CD4-positive, alpha-beta T cell treated with Interleukin-2 at 100 ng/mL for 4 hours (primary cell): ENCODE measurements at places on chromosomes 5 and 9.

- DNase-seq = no peak
Observed at GRCh38 chr9:116187570-116188170, 34.1 kb downstream of the PAPPA start.

GRCh38 chr5:139634541-139634940 is 13.6 kb upstream of the CXXC5 start:
- DNase-seq = no peak

- no peak for DNase-seq
Observed at GRCh38 chr9:125432715-125433385, 171.2 kb downstream of the GAPVD1 start.

DNA sequence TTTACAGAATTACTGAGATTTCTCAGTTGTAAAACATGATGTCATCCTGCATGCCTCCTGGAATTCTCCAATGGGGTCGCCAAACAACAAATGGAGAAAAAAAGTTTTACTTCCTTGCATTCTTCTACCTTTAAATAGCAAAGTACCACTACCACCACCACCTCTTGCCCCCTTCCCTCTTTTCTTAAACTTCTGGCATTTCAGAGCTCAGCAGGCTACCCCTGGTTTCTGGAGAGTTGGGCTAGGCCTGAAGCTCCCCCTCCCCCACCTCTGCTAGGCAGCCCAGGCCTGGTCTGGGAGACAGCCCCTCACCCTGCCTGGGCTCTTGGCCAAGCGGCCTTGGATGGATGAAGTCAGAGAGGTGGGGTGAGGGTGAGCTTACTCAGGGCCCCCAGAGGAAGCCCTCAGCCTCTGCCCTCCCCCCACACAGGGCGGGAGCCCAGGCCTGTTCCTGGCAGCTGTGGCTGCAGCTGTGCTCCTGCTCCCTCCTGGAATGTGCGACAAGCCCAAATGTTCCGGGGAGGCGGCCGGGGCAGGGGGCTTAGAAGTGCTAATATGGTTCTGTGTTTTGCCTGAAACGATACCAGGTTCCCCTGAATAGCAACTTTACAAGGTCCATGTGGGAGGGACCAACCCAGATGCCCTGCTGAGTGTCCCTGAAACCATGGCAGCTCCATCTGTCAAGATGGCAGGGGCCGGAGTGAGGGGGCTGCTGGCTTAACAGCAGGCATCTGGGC is 6.0 kb upstream of the CCIN start:
- no peak for DNase-seq

DNA sequence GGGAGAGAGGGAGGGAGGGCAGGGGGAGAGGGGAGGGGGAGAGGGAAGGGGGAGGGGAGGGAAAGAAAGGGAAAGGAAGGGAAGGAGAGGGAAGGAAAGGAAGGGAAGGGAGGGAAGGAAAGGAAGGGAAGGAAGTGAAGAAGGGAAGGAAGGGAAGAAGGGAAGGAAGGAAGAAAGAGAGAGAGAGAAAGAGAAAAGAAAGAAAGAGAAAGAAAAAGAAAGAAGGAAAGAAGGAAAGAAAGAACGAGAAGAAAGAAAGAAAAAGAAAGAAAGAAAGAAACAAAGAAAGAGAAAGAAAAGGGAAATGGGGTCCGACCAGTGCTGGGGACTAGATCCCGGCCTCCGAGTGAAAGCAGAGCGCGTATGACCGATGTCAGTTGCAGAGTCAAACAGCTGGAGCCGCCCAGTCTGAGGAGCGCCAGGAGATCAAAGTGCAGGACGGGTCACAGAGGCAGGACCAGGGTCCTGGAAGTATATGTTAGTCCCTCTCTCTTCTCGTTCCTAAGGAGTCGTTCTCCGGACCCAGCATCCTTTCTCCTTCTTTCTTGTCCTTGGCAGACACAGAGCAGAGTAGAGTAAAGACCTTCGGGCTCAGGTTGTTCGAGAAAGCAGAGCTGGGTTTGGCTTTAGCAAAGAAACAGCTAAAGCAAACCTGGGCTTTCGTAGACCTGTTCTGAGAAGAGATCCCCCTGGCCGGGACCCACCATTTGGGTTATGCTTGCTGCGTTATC is 305.4 kb upstream of the MSX2 start:
- DNase-seq = no peak

- no peak for DNase-seq
Observed at GRCh38 chr5:65954200-65954599, 27.8 kb downstream of the ERBIN start.

DNA sequence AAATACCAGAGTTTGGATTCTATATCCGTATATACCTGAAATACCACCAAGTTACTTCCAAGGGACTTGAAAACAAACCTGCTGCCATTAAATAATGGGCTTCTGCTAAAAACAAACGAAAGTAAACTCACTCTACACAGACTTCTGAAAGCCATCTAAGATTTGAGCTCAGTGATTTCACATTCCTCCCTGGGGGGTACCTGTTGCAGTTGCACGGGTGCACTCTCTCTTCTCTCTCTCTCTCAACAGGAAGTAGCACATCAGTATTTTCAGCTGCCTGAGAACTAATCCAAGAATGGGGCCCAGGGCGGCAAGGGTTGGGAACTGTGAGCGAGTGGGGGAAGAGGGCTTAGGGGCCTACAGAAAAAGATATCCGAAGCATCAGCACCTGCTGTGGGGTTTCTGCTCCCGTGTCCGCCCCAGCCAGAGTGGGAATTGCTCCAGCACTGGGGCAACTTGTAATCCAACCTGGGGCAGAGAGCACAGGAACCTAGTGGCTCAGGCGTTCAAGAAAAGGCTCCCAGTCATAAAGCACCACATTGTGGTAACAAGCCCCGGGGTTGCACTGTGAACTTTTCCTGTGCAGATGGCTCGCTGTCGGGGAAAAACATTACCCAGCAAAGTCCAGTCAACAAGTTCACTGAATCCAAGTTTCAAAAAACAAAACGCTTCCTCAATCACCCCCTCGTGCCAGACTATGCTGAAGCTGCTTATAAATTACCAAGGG is 99.8 kb downstream of the EFNA5 start:
- DNase-seq = peak; percentile 32

DNA sequence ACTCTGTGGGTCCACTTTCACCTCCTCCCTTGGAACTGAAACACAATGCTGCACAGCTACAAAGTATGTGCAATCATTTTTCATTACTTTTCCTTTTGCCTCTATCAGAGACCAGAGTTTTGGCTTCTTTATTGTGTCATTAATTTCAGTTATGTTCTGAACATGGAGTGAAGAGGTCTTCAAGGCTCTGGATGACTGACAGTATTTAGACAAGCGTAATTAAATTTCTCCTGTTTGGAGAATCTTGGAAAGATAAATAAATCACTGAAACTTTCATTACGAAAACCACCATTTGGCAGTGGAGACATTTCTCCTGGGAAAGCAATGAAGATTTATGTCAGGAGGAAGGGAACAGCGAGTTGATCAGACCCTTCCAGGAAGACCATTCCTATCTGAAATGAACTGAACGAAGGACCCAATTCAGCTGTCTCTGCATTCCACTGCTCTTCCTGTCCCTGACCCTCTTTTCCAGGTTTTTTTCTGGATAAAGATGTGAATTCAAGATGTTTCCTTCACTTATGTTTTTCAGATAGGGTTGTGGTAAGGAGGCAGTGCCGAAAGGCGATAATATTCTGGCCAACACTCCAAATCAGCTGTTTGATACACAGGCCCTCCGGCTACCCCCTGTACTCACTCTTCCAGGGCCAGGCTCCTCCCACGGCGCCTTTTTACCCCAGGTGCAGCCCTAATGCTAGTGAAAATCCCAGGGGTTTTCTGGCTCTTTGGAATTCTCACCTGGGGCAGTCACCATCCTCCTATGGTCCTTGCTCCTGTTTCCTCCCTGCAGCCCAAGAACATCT is 77.2 kb upstream of the OSMR start:
- DNase-seq = no peak

DNA sequence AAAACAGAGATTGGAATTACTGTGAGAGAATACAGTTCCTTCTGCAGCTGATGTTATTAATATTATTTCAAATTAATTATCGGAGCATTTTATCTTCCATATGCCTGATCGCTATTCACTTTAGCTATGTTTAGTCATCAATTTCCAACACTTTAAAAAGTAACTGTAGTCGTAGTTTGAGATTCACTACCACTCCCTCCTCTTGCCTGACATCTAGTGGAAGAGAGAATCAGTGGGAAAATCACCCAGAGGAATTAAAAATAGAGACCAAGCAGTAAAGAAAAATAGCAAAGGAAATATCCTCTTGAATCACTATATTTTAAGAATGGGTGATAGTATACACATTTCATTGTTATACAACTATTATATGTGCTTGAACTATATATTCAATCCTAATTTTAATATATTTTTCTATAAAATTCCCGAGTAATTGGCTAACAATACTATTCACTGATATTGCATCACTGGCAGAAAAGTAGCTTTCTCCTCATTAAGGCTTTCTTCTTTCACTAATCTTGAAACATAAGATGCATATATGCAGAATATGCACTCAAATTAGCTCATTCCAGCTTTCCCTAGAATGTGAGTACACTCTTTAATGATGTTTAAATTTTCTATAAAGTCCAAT is 708.7 kb downstream of the CDH9 start:
- no peak for DNase-seq

- DNase-seq = no peak
Observed at GRCh38 chr5:66849803-66850202, 253.6 kb downstream of the MAST4 start.

DNA sequence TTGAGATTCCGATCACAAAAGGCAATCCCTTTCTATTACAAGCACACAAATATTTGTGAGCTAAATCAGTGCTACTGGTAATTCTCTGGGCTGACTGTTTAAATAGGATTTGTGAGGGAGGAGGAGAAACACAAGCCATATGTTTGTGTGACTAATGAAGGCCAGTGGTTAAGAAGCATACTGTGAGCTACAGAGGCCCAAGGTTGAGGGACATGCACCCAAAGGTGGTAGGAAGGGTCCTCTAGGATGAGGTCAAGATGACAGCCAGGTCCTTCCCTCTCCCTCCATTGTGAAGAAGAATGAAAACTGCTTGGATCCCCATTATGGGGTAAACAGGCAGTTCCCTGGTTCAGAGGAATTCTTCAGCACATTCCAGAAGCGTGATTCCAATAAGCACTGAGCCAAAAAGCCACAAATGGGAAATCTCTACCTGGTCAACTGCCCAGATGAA is 83.9 kb downstream of the SPOCK1 start:
- no peak for DNase-seq

GRCh38 chr9:18544456-18544855 is 70.5 kb downstream of the ADAMTSL1 start:
- no peak for DNase-seq

- no peak for DNase-seq
Observed at GRCh38 chr9:77063645-77064285, 44.3 kb downstream of the FOXB2 start.

DNA sequence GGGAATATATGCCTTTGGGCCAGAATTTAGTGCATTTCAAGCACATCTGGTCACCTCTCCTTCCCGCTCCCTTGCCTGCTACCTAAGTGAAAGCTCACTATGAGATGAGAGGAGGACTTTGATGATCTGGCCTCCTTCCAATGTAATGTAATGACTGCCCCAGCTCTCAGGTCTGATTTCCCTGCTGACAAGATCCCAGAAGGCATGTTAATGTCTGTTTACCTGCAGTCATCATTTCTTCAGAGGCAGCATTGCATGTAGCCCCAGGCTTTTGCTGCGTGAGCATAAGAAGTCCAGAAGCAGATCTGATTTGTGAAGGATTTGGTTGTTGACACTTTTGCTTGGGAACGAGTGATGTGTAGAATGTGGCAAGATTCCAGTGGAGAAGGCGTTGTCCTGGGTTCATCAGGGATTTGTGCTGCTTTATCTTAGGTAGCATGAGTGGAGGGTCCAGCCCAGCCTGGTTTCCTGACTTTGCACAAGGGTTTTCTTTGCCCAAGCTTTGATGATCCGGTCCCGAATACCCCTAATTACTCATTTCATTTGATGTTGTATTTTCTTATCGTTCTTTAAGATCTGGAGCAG is 192.7 kb downstream of the GOLPH3 start:
- DNase-seq = no peak

- DNase-seq = peak; percentile 88
Observed at GRCh38 chr5:141605523-141606277, 13.1 kb downstream of the DIAPH1 start.

GRCh38 chr9:18791074-18791473 is 241.9 kb downstream of the SAXO1 start:
- no peak for DNase-seq

GRCh38 chr9:93143830-93144530 is 9.9 kb upstream of the NINJ1 start:
- DNase-seq = peak; percentile 65

- DNase-seq = peak; percentile 83
Observed at GRCh38 chr5:132456296-132456986, 34.1 kb downstream of the IRF1 start.

GRCh38 chr9:99873531-99873930 is 32.9 kb upstream of the STX17 start:
- no peak for DNase-seq

GRCh38 chr5:87411973-87412629 is 629 bp downstream of the CCNH start:
- peak; percentile 33 for DNase-seq

- DNase-seq = no peak
Observed at GRCh38 chr9:17059465-17059864, 75.4 kb upstream of the CNTLN start.

DNA sequence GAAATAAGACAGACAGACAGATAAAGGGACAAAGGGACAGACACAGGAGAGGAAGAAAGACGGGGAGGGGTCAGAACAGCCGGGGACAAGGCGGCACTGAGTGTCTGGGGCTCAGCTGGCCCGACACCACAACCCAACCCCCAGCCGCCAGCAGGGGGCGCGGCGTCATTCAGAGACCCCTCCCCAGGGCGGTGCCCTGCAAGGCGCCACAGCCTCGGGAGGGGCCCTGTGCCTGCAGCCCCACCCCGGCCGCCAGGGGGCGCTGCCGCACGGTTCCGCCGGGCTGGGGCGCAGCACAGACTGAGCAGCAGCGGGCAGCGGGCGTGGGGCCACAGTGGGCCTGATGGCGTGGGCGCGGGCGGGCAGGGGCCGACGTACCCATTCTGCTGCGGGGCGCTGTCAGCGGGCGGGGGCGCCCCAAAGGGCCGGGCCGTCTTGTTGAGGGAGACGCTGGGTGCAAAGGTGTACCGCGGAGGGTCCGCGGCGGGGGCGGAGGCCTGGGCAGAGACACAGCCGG is 5.9 kb downstream of the PDLIM7 start:
- DNase-seq = no peak

DNA sequence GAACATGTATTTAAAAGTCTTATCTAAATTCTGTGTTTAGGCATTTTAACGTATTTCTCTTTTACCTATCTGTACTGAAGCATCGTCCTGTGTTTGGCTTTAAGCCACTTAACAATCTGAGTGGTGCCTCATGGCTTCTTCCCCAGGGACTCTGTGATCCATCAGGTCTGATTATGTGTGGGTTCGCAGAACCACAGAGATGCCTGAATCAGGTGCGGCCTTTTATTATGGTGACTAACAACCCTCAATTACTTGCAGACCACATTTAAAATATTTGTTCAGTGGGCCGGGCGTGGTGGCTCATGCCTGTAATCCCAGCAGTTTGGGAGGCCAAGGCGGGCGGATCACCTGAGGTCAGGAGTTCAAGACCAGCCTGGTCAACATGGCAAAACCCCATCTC is 39.6 kb upstream of the SAP30L start:
- DNase-seq = no peak

DNA sequence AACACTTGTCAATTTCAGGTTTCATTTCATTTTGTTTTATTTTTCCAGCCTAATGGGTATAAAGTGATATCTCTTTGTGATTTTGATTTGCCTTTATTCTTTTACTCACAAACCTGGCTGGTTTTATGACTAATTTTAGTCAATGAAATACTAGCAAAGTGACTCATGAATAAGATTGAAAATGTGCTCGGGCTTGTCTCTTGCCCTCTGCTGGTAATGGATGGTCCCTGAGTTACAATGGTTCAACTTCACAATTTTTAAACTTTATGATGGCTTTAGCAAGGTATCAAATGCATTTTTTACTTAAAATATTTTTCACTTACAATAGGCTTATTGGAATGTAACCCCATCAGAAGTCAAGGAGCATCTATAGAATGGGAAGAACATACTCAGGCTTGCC is 431.4 kb upstream of the CCNG1 start:
- no peak for DNase-seq
